ENCODE measurements at places on chromosomes 12 and 14.

DNA sequence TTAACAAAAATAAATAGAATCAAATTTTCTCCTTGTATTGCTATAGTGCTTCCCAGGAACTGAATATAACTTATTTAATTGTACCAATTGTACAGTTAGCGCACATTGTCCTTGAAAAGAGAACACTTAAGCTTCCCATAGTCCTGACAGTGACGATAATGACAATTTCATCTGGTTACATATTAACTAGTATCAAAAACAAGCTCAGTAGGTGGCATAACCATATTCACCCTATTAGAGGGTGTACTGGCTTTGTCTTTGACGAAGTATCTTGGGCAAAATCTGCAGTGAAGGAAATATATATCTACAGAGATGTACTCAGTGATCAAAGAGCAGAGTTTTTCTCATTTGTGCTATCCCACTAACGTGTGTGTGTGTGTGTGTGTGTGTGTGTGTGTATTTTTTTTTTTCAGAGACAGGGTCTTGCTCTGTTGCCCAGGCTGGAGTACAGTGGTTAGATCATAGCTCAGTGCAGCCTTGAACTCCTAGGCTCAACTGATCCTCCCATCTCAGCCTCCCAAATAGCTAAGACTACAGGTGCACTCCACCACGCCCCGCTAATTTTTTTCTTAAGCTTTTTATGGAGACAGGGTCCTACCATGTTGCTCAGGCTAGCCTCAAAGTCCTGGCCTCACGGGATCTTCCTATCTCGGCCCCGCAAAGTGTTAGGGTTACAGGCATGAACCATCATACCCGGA lies 4.9 kb upstream of the A2M start:
- no peak for DNase-seq

DNA sequence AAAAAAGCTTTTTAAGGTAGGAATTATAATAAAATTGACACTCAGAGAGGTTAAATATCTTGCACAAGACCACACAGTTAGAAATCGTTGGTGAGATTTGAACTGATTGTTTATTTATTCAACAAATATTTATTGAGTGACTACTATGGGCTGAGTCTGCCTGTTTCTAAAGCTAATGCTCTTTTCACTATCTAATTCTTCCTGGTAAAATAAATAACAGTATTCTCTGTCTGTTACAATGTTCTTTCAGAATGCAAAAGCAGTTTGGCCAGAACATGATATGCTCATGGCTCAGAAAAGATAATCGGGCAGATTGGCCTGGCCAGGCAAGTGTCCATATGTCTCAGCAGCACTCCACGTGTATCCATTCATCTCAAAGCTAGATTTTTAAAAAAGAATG lies 82.0 kb downstream of the BTG1 start:
- DNase-seq = no peak

DNA sequence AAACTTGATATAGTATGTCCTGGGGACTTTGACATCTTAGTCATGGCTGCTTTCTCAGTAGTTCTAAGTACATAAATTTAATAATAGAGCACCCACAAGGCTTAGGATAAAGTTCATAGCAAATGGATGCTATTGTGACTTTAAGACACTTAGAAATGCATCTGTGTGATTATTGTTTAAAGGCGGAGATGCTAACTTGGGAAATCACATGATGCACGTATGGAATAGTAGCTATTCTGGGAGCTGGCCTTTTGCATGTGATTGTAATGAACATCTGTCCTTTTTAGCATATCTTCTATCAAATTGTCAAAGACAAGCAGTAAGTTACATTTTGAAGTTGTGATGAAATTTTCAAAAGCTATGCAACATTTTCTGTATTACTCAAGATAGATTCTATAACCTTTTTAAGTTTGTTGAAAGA lies 46.7 kb upstream of the ATP2A2 start:
- DNase-seq = no peak

DNA sequence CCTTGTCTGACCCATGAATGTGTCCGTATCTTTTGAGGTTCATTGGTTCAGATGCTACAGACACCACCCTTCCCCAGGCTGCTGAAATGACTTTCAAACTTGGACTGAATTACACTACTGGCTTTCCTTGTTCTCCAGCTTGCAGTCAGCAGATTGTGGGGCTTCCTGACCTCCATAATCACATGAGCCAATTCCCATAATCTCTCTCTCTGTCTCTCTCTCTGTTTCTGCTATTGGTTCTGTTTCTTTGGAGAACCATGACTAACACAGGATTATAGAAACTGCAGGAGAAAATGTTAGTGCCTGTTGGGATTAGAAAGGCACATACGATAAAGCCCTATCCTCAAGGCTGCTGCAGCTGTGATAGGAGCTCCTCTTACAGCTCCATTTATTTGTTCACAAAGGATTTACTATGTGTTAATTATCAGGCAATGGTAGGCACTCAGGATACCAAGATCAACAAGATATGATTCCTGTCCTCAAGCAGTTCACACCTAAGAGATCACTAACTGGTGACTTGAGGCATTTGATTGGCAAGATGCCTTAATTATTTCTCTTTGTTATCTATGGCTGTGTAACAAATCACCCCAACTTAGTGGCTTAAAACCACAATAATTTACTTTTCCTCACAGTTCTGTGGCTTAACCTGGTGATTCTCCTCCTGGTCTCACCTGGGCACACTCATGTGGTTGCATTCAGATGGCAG lies 10.2 kb upstream of the NYNRIN start:
- no peak for DNase-seq

DNA sequence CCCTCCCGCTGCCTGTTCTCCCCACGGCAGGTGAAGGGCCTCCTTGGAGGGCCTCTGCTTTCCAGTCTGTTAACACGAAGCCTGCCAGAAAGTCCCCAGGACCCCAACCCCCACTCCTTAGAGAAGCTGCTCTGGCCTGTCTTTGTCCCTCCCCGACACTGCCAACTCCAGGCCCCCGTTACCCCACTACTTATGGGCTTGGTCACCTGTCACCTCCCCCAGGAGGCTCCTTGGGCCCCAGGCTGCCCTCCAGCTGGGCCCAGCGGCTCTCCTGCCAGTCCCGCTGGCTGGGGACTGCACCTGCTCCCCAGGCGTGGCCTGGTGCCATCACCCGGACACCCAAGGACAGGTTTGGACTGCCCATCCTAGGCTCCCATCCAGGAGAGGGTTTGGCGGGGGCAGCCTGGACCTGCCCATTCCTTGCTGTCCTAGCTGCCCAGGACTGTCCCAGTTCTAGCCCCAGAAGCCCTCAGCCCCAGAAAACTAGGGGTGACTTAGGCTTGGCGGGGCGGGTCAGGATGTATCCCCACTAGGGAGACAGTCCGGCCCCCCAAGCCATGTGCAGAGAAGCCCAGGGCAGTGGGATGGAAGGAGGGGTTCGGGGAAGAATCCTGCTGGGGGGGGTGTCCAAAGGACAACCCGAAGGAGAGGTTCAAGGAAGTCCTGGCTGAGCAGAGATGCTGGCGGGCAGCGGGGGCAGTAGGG lies 155.7 kb upstream of the C14orf180 start:
- no peak for DNase-seq

DNA sequence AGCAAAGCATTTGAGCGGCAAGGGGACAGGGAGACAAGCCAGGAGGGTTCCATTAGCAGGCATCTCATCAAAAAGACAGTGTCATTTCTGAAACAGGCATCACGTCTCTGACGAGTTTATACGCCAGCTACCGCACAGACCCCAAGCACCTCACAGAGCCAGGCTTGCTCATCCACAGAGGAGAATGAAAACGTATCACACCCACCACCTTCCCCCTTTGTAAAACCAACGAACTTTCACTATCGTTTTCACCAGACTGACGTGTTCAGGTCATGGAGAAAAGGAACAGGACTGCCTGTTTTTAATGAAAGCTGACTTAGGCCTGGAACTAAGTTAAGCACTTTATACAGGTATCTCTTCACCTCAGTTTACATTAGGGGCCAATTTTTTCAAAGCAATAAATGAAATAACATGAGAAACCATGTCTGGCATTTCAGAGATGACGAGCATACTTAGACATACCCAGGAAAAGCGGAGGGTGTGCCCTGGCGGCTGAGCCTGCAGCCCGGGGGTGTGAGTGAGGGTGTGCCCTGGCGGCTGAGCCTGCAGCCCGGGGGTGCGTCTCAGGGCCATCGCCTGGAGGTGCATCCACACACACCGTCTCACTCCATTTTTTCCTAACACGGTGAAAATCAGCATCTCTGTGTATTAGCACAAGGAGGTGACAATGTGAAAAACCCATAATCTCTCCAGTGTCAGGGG lies 41.9 kb downstream of the STX2 start:
- DNase-seq = peak; percentile 30

GRCh38 chr12:215116-215515 lies 1.2 kb upstream of the SLC6A12 start:
- DNase-seq = no peak

GRCh38 chr12:1293901-1294300 lies 300.5 kb downstream of the FBXL14 start:
- DNase-seq = no peak

DNA sequence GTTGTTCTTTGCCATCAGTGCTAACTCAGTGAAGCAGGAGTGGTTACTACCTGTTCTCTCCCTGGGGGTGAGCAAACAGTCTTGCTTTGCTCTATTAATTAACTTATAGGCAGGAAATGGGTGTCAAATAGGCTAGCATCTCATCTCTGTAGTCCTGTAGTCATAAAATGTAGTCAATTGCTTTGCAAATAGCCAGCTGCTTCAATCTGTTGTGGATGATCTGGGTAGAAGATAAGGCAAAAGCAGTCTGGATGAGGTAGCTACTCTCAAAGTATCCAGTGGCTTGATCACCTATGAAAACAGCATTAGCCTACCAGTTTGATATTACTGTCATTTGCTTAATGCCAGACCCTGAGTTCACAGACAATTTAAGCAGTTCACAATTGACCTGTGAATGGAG lies 369.0 kb upstream of the TMTC1 start:
- DNase-seq = no peak

- no peak for DNase-seq
Observed at GRCh38 chr12:131776237-131776889, 51.8 kb upstream of the MMP17 start.

DNA sequence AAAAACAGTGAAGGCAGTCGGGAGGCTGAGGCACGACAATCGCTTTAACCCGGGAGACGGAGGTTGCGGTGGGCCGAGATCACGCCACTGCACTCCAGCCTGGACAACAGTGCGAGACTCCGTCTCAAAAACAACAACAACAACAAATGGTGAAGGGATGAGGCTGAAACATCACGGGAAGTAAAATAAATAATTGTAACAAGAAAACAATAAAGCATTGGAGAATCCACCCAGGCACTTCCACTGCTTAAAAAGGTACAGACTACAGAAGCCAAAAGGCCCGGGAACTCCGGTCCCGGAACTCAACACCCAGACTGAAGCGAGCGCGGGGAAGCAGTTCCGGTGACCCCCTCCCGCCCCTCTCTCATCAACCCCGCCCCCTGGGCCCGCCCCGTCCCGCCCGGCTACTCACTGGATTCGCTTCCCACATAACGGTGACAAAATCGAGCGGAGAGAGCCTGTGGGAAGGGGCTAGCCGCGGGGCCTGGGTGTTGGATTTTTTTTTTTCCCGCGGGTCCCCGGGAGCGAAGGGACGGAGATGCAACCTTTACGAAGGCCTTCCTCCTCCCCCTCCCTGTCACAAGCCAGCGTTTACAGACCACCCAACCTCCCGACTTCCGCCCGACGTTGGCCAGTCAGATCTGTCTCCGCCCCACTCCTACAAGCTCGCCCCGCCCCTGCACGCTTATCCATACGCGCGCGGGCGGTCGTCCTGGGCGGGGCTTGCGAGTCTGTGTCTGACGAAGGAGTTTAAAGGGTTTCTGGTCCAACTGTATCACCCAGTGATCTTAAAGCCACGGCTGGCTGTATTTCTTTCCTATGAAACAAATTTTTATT lies at the start of gene PARP11:
PARP11 (minus strand) TSS at position 600 of the 837 bp plus-strand sequence; CDS start at position 430, 170 bp downstream.
- DNase-seq = peak; percentile 97

DNA sequence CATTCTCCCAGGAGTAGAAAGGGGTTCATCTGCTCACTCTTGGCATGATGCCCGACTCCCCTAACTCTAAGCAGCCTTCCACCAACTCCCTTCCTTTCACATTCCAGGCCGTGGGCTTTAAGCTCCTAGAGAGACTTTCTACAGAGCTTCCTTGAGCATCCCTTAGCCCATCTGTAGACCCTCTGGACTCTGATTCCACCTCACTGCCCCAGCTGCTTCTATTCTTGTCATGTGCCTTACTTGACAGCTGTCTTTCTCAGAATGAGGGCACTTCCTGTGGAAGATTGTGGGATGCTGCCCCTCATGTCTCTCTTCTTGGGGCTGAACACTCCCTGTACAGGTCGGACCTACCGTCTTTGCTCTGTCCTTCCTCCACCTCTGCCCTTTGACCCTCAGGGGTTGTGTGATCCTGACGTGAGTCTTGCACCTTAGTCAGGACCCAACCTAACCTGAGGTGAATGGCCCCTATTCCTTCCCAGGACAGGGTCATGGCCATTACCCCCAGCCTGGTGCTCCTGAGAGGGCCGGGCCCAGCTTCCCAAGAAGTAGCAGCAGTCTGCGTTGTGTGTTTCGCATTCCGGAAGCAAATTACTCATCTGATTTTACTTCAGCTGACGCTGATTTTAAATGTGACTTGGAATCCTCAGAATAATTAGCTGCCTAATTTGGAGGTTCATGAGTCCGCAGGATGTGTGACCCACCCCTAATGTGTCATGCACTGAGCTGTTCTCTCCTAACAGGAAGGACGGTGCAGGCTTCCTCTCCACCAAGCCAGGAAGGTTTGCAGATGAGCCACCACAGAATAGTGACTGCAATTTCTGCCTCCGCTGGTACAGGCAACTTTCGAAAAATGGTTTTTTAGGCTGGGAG lies 2.7 kb upstream of the GALNT6 start:
- peak; percentile 32 for DNase-seq

GRCh38 chr12:56152132-56152755 lies at the start of gene MYL6B:
Gene MYL6B, plus strand, starts transcription at chr12:56152587. Its CDS starts 1,332 bp downstream, at chr12:56153919.
- DNase-seq = peak; percentile 93

- no peak for DNase-seq
Observed at GRCh38 chr14:75275598-75275997, 3.0 kb upstream of the FOS start.

DNA sequence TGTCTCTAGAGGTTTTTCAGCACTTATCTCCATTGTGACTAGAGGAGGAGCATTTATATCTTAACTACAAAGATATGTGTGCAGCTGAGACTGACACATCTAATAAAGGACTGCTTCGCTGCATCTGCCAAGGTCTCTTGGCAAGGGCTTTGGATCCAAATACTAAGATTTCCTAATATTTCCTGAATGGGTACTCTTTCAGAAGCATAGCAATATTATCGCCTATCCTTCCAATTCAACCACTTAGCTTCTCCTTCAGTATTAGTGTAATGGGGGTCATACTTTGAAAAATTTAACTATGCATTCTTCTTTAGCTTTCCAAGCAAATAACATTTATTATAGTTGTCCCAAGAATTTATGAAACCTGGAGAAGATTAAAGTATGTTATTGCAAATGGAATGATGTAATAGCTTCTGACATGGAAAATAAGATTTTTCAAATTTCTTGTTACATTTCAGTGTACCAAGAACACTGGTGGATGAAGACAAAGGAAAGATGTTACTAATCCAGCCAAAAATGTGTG lies 243.0 kb upstream of the PDE3A start:
- no peak for DNase-seq

DNA sequence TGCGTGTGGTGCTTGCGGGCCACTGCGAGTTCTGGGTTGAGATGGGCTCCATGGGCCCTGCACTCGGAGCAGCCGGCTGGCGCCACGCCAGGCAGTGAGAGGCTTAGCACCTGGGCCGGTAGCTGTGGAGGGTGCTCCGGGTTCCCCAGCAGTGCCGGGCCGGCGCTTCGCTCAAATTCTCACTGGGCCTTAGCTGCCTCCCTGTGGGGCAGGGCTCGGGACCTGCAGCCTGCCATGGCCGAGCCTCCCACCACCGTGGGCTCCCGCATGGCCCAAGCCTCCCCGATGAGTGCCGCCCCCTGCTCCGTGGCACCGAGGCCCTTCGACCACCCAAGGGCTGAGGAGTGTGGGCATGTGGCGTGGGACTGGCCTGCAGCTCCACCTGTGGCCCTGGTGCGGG lies 375.7 kb downstream of the NELL2 start:
- DNase-seq = no peak

Measured in activated T-helper 2 cell treated with anti-CD3 and anti-CD28 coated beads, Interferon-gamma antibody, Interleukin-2, Interleukin-4, amounts not matched to agents 10 μg/mL and 5 μg/mL and 100 μg/mL, durations not matched to agents 14 hours and 24 hours and 36 hours (primary cell).